Hematopoietic multipotent progenitor cell treated with erythropoietin and hydrocortisone succinate and interleukin-3 and kit ligand, for 8 days (in vitro differentiated cells): ENCODE measurements at places on chromosomes 6 and 20.

GRCh38 chr6:146224449-146224848 lies 195.6 kb downstream of the GRM1 start:
- no peak for DNase-seq

- no peak for DNase-seq
These were observed 1.2 kb downstream of the LINC00237 start for GRCh38 chr20:21104921-21105320.

DNA sequence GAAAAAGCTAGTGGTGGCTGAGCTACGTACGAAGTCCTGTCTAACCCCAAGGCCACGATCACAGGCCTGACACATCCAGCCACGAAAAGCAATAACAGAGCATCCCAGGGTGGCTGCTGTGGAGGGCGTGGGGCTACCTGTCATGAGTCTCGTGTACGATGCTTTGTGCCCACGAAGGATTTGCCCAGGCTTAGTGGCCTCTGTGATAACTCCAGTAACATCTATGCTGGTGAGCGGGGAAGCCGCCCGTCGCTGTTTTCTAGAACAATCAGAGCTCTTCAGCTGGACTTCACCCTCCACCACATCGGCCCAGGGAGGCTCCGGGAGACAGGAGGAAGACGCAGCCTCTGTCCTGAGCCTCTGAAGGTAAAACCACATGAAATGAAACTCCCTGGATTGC lies 250.5 kb downstream of the TAF4 start:
- no peak for DNase-seq

DNA sequence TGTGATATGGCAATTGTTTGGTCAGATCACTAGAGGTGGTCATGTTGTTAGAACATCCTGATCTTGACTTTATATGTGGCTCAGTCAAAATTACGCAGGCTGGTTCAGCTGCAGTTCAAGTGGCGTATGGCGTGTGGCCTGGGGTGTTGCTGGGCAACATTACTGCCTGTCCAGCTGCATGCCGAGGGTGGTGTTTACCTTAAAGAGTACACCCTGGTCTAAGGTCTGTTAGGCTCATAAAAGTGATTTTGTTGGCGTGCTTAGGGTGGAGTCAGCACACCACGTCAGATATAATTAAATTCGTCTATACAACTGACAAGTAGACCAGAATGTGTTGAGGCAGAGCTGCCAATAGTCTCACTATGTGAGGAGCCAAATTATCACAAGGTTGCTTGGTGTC lies 55.6 kb upstream of the NEDD9 start:
- DNase-seq, result no peak
